GM18507 (cell line): ENCODE measurements at places on chromosomes 7 and 10.
A peak's percentile ranks its signal among the peaks of the same experiment; 100 is the strongest.

- DNase-seq: no peak
These were observed 210.7 kb downstream of the MAD1L1 start for GRCh38 chr7:2022021-2022409.

GRCh38 chr10:44380829-44381600 is 3.9 kb downstream of the CXCL12 start:
- DNase-seq: no peak

- no peak for DNase-seq
These were observed 8.9 kb upstream of the PVRIG start for GRCh38 chr7:100210805-100211204.

DNA sequence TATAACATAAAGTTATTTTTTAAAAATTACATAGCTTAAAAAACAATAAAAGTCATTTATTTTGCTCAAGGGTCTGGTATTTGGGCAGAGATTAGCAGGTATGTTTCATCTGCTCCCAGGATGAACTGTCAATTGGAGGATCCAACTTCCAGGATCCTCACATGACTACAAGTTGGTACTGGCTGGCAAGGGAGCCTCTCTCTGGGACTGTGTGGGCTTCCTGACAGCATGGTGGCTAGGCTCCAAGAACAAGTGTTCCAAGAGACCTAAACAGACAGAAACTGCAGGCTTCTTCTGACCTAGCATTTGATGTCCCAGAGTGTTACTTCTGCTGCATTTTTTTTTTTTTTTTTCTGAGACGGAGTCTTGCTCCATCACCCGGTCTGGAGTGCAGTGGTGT is 107.2 kb downstream of the AVL9 start:
- DNase-seq: no peak

- DNase-seq: no peak
These were observed 55.4 kb downstream of the SLC37A3 start for GRCh38 chr7:140342727-140343514.

GRCh38 chr10:18737841-18738240 is 78.6 kb downstream of the ARL5B start:
- no peak for DNase-seq

- no peak for DNase-seq
These were observed 13.4 kb downstream of the SLC13A4 start for GRCh38 chr7:135714534-135715009.

DNA sequence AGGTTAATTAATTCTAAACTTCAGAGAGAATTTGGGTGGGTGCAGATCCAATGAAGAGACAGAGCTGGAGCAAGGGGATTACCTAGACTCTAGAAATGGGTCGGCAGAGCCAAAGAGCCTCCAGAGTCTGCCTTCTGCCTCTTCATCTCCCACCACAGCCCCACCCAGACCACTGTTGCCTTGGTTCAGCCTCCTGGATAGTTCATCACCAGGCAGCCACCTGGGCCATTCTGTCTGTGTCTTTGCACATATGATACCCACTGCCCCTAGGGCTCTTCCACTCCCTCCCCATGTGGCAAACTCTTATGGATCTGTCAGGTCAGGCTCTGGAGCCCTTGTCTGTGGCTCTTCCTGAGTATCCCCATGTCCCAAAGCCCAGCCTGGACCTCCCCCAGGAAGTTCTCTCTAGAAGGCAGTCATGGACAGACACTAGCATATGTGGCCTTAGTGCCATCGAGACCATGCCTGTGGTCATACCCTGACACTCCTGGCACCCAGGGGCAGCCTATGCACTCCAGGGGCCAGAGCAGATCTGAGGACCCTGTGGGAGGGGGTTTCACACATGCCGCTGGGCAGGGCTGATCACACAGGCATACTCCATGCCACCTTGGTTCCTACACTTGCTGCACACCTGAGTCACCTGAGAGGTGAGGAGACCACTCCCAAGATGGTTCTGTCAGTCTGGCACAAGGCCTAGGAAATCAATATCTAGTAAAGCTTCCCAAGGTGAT is 41.6 kb downstream of the FRMPD2 start:
- DNase-seq: no peak

DNA sequence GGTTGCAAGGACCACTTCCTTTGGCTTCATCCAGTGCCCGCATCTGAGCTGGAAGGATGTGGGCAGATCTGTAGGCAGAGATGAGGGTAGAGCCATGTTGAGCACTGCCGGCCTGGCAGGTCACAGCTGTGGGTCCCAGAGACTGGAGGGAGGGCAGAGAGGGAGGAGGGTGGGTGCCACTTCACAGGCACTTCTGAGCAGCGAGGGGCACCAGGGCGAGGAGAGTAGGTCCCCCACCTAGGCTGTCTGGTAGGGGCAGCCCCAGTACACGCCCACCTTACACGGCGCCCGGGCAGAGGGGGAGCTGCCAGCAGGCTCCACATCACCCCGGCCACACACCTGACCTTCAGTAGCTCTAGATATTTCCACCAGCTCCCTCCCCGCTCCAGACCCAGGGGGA is 473.0 kb upstream of the FOXK1 start:
- DNase-seq: no peak

GRCh38 chr10:45526309-45526905 is 146.2 kb downstream of the ZFAND4 start:
- DNase-seq: no peak

- DNase-seq: no peak
These were observed 543.6 kb downstream of the SDK1 start for GRCh38 chr7:3844540-3845151.

- DNase-seq: no peak
These were observed 22.9 kb upstream of the LRRC17 start for GRCh38 chr7:102889851-102890250.

DNA sequence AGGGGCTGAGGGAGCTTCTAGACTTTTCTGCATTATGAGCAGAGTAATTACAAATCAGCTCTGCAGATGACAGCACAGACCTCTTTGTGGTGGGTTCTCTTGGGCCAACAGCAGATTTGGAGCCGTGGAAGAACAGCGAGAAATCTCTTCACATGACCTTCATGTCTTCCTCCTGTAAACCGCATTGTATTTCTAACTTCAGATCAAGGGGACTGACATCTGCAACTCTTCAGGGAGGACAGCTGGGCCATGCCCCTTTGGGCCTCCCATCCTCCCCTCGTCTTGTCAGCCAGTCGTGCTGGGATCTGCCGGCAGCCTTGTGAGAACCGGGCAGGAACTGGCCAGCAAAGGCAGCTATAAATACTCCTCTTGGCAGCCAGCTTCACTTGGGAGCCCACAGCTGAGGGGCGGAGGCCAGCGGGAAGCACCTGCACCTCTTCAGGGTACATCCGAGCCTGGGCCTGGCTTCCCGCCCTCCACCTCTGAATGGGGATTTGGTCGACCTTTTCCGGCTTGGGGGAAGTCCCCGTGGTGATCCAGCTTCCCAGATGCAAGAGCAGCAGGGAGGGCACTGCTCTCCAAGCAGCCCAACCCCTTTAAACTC is 54.7 kb downstream of the STEAP1B start:
- no peak for DNase-seq

- peak; percentile 49 for DNase-seq
These were observed 23.8 kb upstream of the GLCCI1 start for GRCh38 chr7:7944619-7945282.

- no peak for DNase-seq
These were observed 37.8 kb downstream of the DNAJB12 start for GRCh38 chr10:72316748-72317435.

DNA sequence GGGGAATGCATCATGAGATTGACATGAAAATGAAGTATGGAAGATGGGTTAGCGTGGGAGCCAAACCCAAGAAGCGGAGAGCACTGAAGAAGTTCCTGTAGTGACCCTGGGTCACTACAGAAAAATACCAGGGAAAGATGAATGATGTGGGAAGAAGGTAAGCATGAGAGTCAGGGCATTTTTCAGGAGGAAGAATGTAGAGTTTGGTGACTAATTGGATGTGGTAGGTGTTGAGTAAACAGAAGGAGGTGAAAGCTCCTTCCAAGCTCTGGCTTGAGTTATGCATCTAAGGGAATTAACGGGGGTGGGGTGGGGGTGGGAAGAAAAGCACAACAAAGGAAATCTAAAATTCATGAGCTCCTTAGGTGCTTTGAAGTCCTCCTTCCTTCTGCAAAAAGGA is 238.1 kb upstream of the AOAH start:
- no peak for DNase-seq

GRCh38 chr10:127497685-127498084 is 51.4 kb upstream of the NPS start:
- DNase-seq: no peak

- no peak for DNase-seq
These were observed 136.4 kb upstream of the ASAH2 start for GRCh38 chr10:50387732-50388073.

DNA sequence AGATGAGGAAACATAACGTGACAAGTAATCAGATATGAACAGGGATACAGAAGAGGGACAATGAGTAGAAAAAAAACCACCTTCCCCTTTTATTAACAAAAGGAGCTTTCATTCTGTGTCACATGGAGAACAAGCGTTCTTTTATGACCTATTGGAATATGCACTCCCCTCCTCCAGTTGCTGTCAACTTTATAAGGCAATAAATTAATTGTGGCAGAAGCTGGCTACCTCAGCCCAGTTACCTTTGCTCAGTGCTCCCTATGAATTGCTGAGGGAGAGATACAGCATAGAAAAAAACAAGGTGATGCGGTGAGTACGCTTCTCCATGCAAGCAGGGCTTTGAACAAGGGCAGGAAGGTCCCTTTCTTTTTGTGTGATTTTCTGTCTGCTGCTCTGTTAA is at the start of gene MGAM2:
MGAM2 (plus strand) TSS at position 220 of the 400 bp plus-strand sequence. CDS start 5,156 bp downstream, outside the sequence.
- DNase-seq: no peak

- no peak for DNase-seq
These were observed 282.5 kb downstream of the GALNT17 start for GRCh38 chr7:71414490-71414889.

DNA sequence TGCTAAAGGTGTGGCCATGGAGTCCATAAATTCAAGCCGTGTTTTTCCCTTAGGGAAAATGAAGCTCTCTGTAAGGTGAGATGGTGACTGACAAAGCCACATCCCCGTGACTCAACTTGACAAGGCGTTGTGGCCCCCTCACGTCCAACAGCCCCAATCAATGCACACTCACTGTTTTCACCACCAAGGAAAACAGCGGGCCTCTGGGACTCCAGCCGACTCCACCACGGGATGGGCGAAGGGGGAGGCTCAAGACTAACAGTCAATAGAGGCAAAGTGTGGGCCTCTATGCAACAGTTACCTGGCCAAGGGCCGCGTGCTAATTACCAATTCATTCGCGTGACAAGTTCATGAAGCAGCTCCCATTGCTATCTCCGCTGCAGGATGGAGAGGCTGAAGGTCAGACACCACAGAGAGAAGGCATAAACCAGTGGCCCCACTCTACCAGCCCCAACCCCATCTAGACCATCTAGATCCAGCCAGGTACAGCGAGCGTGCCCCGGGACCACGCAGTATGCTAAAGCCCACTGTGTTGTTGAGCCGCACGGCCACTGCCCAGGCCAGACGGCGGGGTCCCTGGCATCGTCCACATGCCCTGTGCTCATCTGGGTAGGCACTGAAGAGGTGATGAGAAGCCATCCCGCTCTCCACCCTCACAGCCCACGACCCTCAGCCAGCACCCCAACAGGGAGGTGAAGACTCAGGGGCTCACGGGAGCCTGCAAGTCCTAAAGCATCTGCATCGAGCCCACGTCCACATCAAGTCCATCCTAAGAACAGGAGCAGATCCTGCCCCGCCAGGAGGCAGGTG is 76.1 kb downstream of the PROSER2 start:
- DNase-seq: no peak

DNA sequence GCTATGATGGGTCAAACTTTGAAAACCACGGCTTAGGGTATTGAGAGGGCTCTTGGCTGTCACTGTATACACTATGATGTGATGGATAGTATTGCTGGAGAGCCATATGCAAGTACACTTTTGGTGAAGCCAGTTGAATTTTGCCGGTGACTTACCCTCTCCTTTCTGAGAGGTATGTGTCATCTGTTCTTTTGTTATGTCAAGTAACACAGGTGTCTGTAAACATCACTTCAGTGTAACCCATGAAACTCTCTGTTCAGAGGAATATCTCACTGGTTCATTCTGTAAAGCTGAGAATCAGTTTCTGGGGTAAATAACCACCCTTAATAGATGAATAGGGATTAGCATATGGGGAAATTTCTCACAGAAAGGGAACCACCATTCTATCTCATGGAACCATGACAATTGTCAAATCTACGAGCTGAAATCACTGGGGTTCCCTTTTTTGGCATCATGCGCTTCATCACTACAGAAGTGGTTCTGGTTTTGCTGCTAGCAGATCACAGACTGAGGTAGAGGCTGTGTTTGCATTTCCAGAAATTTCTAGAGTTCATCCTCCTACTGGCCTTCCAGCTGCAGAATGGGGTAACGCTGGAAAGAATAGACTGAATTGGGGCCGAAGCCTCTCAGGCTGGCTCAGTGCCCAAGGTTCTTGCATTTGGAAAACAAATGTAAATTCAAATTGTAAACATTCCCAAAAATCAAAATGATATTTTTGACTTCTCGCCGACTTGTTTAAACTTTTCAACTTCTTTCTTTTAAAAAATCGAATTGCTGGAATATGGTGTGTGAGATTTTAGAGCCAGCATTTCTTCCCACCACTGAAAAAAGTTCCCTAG is 83.3 kb upstream of the CREB5 start:
- no peak for DNase-seq

- no peak for DNase-seq
These were observed 68.5 kb downstream of the GNAT3 start for GRCh38 chr7:80443325-80443724.

- no peak for DNase-seq
These were observed 81.9 kb upstream of the ZNF800 start for GRCh38 chr7:127474457-127474856.

DNA sequence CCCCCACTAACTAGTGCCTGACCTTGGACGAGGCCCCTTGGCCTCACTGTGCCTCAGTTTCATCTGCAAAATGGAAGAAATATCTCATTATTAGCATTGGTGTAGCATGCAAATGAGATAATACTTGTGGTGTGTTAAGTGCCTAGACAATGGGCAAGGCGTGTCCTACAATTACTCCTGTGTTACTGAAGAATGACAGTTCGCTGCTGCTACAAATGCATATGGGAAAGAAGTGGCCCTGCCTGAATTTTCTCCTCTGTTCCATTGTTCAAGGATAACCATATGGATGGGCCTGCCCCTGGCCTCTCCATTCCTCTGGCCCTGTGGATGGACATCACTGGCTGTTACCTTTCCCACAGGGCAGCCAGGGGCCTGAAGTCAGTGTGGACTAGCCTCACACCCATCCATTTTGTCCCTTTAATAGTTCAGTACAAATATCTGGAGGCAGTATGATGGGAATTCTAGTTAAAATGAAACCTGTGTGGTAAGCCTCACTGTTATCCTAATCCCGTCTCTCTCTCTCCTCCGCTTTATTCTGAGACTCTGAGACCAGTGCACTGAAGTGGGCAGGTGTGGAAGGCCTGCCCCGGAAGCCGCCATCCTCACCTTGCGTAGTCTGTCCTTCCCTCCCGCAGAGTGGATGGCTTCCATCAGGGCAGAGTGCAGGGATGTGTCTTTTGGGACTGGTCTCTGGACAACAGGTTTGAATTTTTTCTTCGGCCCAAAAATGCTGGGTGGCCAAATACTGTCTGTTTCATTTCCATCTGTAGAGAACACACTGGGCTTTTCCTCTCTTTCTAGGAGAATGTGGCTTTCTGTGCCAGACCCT is 244.6 kb upstream of the GRB10 start:
- no peak for DNase-seq

GRCh38 chr10:100341953-100342626 is 4.9 kb upstream of the SCD start:
- no peak for DNase-seq
